ENCODE measurements at places on chromosomes 2 and 18.

GRCh38 chr2:225037415-225038230, 4.6 kb downstream of the DOCK10 start:
- DNase-seq: no peak

DNA sequence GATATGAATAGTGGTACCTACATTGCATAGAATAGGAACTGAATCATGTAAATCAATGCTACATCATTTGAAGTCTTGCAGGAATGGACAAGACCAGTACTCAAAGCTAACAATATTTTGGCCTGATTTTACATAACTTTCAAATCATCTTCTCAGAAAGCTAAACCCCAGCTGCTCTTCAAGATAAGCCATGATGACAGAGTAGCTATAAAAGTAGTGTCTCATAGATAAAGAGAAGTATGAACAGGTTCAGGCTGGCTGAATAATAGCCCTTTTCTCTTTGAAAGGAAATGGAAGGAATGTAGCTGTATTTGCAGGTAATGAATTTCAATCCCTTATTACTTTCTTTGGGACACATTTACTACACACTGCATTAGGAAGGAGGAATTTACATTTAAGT, 28.2 kb downstream of the TSPYL6 start:
- DNase-seq: no peak

GRCh38 chr18:49064889-49065288, 114.1 kb upstream of the SMAD7 start:
- no peak for DNase-seq

GRCh38 chr2:119574864-119575263, 30.6 kb downstream of the CFAP221 start:
- no peak for DNase-seq

DNA sequence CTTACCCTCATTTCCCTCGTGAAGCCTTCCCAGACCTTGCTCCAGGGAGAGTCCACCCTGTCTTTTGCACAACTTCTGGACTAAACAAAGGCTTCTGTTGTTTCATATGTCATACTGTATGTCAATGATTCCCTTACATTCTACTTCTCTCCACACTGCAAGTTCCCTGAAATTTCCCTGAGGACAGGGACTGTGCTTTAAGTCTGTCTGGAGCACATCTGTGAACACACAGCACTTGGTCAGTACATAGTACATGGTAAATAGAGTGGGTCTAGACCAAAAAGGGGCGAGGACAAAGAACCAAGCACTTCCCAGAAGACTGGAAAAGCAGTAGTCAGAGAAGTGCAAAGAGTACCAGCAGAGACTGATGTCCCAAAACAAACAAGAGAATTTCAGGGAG, 23.7 kb upstream of the IMPA2 start:
- no peak for DNase-seq

GRCh38 chr2:15117409-15118050, 443.6 kb downstream of the NBAS start:
- DNase-seq: no peak

DNA sequence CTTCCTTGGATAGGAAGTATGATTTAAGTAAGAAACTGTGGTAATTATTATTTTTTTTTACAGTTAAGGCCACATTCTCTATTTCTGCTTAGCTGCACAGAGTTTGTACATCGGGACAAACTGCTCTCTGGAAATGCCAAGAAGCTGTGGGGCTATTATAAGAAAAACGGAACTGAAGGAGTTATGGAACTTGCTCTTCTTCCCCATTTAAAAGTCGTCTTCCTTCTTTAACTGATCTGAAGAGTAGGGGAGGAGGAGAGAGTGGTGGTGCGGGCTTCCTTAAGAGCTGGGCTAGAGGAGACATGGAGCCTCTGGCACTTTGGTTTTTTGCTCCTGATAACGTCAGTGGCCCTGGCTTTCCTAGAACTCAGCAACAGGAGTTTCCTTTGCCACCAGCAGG, 54.4 kb downstream of the RAB31 start:
- no peak for DNase-seq
